Fibroblast of villous mesenchyme (primary cell): ENCODE measurements at places on chromosomes 3 and 15. TPM values are rescaled to one million over a fixed set of nuclear protein-coding genes. Genes with fewer than 3 reads are reported as not detected.
A peak's percentile ranks its signal among the peaks of the same experiment; 100 is the strongest.

- peak; percentile 66 for DNase-seq
Measured at GRCh38 chr3:42090973-42091731, at the start of gene TRAK1. TSS of gene TRAK1 (plus strand) at chr3:42091357. CDS start at chr3:42091470, 113 bp downstream.

- DNase-seq, result no peak
Measured at GRCh38 chr15:76976572-76977270, 18.2 kb upstream of the PSTPIP1 start.

The LMOD3 gene
- not detected in 2 replicates for total RNA-seq

DNA sequence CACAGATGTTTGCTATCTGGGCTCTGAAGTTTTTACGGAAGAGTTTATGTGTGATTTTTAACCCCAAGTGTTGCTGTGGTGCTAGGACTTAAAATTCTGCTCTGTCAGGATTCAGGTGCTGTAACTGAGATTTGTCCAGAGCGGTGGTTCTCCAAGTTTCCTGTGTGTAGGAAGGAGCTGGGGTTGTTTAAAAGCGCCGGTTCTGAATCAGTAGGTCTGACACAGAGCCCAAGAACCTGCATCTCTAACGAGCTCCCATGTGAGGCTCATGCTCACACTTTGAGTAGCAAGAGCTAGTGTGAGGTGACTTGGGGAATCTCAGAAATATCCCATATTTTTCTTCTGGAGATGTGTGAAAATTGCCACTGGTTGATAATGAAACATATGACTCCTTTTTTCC lies 325.5 kb downstream of the SATB1 start:
- no peak for DNase-seq

DNA sequence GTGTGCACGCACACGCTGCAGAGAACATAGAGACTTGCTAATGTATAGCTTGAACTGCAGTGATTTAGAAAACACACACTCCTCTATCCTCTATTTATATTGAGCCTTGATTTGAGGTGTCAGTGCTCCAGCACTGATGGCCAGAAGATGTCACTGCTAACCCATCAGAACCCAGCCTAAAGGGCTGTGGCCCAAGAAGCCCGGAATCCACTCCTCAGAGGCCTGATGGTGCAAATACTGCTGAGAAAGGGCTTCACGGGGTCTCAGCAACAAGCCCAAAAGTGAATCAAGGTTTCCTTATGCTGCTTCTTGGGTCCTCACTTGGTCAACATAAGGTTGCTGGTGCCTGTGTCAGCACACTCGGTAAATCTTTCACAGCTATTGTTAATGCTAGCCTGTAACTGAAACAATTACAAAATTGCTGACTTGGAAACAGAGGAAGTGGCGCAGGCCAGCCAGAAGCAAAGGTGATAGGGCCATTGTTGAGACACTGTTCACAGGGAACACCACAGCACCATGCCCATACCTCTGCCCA lies 60.3 kb downstream of the HEG1 start:
- peak; percentile 59 for DNase-seq

DNA sequence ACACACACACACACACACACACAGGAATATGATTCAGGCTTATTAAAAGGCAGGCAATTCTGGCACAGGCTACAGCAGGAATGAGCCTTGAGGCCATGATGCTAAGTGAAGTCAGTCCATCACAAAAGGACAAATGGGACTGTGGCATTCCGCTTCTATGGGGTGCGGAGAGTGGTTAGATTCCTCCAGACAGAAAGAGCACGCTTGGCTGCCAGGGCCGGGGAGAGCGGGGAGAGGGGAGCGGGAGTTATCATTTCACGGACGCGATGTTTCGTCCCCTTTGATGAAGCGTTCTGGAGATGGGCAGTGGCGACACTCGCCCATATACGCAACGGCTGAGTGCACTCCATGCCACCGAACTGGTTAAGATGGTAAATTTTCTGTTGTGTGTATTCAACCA lies 58.5 kb upstream of the FAM174B start:
- peak; percentile 14 for DNase-seq

DNA sequence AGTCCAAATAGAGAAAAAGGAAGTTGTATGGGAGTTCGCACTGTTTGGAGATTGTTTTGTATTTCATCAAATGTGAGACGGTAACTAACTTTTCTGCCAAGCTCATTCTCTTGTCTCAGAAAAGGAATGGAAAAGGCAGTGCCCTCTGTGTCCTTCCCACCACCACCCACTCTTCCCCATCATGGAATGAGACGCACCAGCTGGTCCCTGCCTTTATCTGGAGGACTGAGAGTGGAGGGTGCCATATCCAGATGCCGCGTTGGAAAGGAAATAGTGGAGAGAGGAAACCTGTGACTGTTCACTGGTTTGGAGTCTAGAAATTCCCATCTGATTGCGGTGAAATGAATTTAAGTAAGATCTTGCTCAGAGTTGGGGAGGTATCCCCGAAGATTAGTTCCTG lies 3.7 kb upstream of the CCK start:
- no peak for DNase-seq

GRCh38 chr15:80208758-80209734 lies 43.0 kb downstream of the CTXND1 start:
- no peak for DNase-seq

The C3orf80 gene
- total RNA-seq, result 0.86 and 3.2 TPM in 2 replicates

The CEMIP gene
- 131 TPM in 2 replicates for total RNA-seq

DNA sequence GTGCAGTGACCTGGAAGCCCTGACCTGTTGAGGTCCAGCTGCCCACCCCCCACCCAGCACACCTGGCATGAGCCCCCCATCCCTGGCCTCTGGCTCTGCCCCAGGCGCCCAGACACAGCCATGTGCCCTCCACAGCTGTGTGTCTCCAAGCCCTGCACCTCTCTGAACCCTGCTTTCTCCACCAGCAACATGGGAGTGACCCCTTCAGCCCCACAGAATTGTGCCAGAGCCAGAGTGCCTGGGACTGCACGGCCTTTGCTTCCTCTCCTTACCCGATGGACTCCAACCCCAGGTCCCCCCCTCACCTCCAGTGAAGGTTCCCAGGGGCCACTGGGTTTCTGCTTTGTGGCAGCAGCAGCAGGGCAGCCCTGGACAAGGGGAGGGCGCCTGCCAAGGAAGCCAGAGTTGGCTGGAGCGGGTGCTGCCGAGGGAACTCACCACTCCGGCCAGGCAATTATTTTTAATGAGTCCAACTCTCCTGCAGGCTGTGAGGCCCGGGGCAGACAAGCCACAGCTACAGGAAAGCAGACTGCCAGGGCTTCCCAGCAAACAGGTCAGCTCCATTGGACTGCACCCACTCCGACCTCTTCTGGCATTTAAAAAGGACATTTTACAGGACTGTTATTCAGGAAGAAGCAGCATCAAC lies 24.1 kb downstream of the PRR20G start:
- no peak for DNase-seq

- DNase-seq, result peak; percentile 31
Measured at GRCh38 chr3:9704347-9705322, 1.0 kb downstream of the CPNE9 start.

DNA sequence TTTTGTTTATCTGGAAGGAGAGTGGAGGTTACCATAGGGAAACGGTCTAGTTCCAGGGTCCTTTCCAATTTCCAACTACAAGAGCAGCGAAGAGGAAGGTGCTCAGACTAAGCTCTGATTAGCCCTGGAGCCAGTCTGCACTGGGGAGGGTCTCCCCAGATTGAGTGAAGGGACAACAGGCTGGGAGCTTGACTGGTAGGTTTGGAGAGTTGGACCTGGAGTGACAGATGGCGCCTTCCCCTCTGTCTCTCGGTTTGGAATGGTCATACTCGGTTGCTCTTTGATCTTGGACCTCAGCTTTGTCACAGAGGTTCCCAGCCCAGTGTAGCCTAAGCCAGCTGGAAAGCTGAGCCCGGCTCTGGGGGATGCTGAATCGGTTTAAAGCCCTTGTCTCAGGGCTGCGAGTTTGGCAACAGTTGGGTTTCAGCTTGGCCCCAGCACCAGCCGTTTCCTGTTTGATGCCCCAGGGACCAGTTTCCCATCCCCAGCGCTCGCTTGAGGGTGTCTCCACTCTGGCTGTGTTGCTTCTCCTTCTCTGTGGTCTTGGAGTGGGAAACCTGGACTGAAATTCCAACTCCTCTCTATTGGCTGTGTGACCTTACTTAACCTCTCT lies 53.1 kb upstream of the ULK4 start:
- DNase-seq, result peak; percentile 52

The TIMP4 gene
- total RNA-seq, result 1.3 TPM in 2 replicates

DNA sequence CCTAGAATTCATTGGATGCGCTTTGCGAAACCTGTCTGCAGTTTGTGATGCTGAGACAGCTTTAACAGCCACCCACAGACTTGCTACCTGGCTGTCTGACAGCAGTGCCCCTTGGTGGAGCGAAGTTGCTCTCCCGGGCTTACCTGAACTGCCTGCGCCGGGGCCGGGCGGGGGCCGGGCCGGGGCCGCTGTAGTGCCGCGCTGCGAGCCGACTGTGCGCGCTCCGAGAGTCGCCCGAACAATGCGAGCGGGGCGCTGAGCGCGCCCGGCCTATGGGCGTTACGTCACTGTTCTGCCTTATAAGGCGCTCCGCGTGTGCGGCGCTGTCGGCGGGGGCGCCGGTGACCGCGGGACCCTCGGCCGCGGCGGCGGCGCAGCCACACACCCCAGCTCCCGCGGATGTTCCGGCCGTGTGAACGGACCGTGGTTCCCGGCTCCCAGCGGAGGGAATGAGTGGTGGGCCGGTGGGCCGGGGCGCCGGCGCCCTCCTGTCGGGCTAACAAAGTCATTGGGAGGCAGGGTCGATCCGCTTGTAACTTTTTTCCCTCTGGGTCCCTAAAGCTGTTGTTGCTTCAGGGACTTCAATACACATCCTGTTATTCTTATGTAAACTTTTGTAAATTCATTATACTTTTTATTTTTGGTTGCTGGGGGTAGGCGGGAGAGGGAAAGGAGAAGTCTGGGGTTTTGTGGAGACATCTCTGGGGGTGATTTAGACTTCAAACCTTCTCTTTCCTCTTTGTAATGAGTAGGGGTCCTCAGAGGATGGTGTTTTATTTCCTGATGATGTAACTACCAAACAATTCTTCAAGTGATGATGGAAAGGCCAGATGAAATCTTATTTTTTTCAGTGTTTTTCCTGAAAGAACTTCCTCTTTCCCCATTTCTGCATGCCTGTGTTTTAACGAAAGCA lies 58.5 kb downstream of the CMSS1 start:
- DNase-seq, result peak; percentile 83

GRCh38 chr3:18443665-18444594 lies 18.8 kb upstream of the SATB1 start:
- DNase-seq, result no peak

GRCh38 chr15:33547876-33548275 lies 237.1 kb downstream of the RYR3 start:
- peak; percentile 16 for DNase-seq

- DNase-seq, result no peak
Measured at GRCh38 chr3:14378415-14378814, 24.0 kb upstream of the SLC6A6 start.

GRCh38 chr3:66177026-66177425 lies 43.8 kb upstream of the SLC25A26 start:
- no peak for DNase-seq

The CCDC33 gene
- 0.86 and 1.9 TPM in 2 replicates for total RNA-seq

- no peak for DNase-seq
Measured at GRCh38 chr15:38593524-38593923, 28.9 kb upstream of the RASGRP1 start.

GRCh38 chr3:154307363-154307762 lies 16.9 kb downstream of the DHX36 start:
- no peak for DNase-seq

GRCh38 chr3:12180218-12180617 lies 21.5 kb upstream of the TIMP4 start:
- peak; percentile 41 for DNase-seq

DNA sequence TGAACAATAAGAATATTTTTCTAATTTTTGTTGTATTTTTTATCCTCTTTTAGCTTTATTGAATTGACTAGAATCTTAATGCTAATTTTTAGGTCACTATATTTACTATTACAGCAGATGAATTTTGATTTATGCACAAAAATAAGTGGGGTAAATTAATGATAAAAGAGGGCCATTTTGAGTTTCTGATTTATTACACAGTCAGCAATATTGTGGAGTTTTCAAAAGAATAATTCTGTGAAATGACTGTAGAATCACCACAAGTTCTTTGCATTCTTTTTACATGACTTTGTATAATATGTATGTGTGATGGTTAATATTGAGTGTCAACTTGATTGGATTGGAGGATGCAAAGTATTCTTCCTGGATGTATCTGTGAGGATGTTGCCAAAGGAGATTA lies 812.4 kb upstream of the DPPA4 start:
- DNase-seq, result no peak

The ROPN1 gene
- total RNA-seq, result under 0.01 TPM in 1 of 2 replicates, not detected in the other

DNA sequence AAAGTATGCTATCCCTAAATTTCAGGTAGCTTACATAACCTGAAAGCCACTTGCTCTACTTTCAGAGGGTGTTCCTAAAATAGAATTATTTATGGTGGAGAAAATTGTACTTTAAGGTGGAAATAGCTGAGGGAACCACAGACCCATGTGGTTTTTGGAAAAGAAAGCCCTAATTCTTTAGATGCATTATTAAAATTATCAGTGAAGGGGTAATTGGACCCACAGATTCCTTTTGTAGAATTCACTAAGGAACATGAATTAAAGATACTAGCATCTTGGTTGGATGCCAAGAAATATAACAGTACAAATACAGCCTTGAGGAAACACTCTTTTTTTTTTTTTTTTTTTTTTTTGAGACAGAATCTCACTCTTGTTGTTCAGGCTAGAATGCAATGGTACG lies 37.8 kb downstream of the DPPA2 start:
- no peak for DNase-seq

The UBE2Q2 gene
- 51.2 and 70.4 TPM in 2 replicates for total RNA-seq

The PRSS50 gene
- not detected in 2 replicates for total RNA-seq

- DNase-seq, result peak; percentile 90
Measured at GRCh38 chr3:156483426-156483825, 71.5 kb downstream of the SSR3 start.

The UROC1 gene
- total RNA-seq, result under 0.01 TPM in 1 of 2 replicates, not detected in the other

DNA sequence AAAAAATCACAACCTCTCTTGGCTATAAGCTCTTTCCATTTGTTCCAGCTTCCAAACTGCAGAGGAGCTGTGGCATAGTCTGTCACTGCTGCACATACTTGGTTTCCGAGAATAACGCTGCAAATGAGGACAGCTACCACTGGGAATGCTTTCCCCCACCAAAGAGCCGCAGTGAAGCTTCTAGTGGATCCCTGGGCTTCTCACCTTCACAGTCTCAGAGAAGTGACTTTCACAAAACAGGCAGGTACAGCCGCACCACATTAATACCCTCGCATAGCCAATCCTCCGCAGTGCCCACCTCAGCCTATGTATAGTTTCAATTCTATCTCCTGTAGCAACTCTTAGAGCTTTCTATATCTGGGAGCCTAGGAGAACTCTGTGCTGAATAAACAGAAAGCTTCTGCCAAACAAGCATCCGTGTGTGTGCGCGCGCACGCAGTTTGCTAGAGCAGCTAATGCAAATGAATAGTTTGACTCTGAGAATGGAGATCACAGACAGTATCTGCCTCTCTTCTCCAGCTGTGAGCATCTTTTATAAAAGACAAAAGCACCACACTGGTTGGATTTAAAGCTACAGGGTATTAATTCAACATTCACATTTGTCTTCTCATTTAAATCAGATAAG lies 81.9 kb upstream of the PLXND1 start:
- peak; percentile 69 for DNase-seq

- DNase-seq, result no peak
Measured at GRCh38 chr3:172973799-172974198, 167.2 kb downstream of the SPATA16 start.

DNA sequence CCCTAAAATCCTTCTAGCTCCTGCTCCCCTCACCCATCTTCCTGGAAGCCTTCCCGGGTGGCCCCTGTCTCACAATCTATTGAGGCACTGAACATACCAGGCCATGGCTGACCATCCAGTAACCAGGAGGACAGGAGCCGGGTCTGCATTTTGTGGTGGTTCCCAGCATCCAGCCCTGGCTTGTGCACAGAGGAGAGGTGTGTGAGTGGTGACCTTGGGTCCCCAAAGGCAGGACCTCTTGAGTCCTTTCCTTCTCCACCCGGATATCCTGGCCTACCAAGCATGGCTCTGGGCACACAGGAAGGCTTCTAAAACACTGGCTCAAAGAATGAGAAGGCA lies 7.8 kb downstream of the CSK start:
- no peak for DNase-seq
